ENCODE measurements at places on chromosomes 7 and 10.

- no peak for DNase-seq
Measured at GRCh38 chr7:11538751-11539299, 293.2 kb downstream of the THSD7A start.

DNA sequence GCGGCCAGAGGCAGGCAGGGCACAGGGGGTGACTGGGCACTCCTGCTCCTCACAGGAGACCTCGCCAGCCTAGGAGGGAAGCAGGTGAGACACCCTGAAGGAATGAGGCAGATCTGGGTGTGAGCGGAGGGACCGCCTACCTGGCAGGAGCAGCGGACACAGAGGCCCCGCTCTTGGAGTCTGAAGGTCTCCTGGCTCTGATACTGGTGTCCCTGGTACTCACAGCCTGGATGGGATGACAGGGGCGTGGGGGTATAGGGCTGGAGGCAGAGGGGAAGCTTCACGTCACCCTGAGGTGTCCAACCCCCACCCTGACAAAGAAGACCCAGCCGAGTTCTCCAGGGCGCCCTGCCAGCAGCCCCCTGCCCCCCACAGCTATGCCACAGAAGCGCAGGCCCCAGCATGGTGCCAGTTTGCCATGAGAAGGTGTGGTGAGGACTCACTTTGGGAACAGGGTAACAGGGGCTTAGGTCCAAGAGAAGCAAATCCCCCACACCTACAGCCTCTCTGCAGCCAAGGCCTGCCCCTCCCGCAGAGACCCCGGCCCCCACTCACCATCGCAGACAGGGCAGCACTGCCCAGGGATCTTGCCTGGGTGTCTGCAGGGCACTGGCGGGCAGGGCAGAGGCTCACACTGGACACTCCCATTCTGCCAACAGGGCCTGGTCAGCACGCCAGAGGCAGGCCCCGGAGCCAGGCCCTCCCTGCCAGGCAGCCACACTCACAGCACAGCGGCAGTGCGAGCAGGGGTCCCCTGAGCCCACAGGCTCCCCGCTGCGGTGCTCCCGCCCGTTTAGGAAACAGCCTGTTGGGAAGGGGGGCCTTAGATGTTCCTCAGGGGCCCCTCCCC, 17.0 kb downstream of the KCP start:
- DNase-seq = no peak

GRCh38 chr10:3622427-3622826, 162.6 kb downstream of the KLF6 start:
- DNase-seq = peak; percentile 66

- DNase-seq = no peak
Measured at GRCh38 chr10:30219971-30220751, 128.9 kb downstream of the MTPAP start.

DNA sequence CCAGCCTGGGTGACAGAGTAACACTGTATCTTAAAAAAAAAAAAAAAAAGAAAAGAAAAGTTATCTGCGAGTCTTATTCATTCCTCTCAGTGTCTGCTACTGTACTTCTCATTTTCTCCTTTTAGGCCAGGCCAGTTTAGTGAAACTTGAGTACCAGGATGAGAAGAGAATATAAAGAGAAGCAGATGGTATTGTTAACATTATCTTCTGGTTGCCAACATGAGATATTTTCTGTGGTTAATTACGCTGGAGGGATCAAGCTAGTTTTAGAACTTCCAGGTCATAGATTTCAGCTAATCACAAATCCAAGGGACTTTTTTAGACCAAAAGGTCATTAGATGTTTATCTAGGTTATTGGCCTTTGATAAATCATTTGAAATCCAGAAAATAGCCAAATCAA, 252.6 kb upstream of the SMIM30 start:
- no peak for DNase-seq

GRCh38 chr10:17640331-17640816, 3.6 kb upstream of the STAM start:
- DNase-seq = no peak

- DNase-seq = peak; percentile 40
Measured at GRCh38 chr7:22565315-22565811, 65.4 kb upstream of the STEAP1B start.

GRCh38 chr7:76149847-76150691, 51.6 kb upstream of the SRRM3 start:
- DNase-seq = no peak

GRCh38 chr7:100437150-100438100, 1.1 kb upstream of the PPP1R35 start:
- no peak for DNase-seq

DNA sequence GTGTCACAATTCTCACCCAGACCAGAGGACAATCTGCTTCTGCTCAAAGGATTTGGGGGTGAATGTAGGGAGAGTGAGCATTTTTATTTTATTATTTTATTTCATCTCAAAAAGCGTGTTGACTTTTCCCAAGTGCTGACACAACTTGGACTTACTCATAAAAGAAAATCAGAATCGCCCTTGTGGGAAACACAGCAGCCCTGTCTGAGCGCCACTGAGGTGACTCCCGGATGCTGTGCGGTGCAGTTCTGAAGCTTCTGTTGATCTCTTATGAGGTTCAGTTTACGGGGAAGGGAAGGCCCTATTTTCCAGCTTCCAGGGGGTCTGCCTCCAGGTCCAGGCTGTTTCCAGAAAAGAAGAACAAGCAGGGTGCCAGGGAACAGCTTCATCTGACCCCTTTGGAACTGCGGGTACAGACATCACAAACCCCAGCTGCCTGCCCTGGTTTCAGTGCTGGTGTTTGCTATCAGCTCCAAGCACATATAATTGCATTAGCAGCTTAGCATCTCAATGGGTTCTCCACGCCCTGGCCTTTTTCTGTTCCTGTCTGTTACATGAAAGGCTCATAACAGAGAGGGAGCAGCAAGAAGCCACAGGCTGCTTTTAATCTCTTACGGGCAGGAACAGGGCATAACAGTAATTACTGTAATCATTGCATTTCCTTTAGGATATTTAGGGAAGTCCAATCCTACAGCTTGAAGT, 52.4 kb downstream of the PARP12 start:
- no peak for DNase-seq

DNA sequence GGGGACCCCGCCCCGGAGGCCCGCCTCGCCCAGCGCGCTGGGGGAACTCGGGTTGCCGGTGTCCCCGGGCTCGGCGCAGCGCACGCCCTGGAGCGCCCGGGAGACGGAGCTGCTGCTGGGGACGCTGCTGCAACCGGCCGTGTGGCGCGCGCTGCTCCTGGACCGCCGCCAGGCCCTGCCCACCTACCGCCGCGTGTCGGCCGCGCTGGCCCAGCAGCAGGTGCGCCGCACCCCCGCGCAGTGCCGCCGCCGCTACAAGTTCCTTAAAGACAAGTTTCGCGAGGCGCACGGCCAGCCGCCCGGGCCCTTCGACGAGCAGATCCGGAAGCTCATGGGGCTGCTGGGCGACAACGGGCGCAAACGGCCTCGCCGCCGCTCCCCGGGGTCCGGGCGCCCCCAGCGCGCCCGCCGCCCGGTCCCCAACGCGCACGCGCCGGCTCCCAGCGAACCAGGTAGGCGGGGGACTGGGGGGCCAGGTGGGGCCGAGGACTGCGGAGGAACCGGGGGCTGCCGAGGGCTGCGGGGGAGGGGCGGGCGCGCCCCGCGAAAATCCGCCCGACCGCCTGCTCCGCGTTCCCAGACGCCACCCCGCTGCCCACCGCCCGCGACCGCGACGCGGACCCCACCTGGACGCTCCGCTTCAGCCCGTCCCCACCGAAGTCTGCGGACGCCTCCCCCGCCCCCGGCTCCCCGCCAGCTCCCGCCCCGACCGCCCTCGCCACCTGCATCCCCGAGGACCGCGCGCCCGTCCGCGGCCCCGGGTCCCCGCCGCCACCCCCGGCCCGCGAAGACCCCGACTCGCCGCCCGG, 574 bp downstream of the UTF1 start:
- peak; percentile 14 for DNase-seq

DNA sequence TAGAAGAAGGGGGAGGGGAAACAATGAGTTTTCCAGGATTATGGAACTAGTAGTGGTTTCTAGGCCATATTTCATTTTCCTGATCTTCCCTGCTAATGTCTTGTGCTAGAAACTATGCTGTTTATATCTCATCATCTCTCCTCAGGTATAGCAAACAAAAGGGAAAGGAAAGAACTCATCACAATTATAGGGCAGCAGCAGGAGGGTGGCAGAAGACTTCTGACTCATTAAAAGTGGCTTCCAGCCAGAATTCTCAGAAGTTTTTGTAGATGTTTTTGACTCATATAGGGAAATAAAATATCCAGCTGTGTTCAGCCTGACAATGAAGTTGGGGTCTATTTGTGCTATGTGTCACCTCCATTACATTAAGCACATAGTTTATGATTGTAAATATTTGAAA, 6.5 kb downstream of the AHR start:
- peak; percentile 78 for DNase-seq

DNA sequence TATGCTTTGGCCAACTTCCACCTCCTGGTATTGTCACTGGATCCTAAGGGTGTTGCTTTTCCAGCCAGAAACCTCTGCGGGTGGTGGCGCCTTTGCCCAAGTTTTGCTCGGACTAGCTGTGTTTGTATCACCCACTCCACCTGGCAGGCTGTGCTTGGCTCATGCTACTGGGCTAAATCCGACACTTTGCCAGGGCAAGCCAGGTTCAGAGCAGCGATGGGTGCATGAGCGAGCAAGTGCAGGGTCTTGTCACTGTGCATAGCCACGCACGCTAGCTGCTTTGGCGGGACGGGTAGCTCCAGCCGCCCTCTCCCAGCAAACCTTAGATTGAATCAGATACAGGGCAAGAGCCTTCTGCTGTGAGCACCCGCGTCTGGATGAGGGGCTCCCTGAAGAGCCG, 737.5 kb downstream of the PCDH15 start:
- no peak for DNase-seq

- no peak for DNase-seq
Measured at GRCh38 chr7:117195361-117196029, 127.4 kb downstream of the WNT2 start.

DNA sequence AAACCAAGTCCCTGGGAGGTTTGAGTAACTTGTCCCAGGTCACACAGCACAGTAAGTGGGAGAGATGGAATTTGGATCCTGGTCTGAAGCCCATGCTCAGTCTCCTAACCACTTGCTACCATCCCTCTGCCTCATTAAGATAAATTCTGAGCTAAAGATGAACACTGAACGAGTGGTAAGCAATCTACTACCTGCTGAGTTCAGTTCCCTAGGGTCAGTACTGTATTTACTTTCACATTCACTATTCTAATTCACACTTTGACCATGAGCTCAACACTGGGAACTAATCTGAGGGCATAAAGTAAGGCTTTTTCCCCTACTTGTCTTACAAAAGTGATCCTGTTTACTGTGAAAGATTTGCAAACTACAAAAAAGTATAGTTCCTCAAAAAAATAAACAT, 2.4 kb downstream of the UROS start:
- DNase-seq = no peak

DNA sequence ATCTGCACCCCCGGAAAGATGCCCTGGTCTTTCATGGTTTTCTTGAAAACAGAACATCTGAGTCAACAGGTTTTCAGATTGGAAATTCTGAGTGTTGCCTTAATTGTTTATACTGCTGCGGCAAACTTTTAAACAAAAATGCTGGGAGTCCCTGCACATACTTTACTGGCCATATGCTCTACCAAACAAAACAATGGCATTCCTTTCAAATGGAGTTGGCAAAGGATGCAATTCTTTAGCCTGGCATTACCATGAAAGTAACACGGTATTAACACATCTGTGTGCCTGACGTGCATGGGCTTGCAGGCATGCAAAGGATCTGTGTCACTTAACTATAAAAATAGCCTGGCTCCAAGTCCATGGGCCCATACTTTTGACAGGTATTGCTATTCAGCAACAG, 4.2 kb downstream of the INHBA start:
- DNase-seq = no peak

GRCh38 chr7:130020434-130020833, 30.7 kb downstream of the ZC3HC1 start:
- no peak for DNase-seq

DNA sequence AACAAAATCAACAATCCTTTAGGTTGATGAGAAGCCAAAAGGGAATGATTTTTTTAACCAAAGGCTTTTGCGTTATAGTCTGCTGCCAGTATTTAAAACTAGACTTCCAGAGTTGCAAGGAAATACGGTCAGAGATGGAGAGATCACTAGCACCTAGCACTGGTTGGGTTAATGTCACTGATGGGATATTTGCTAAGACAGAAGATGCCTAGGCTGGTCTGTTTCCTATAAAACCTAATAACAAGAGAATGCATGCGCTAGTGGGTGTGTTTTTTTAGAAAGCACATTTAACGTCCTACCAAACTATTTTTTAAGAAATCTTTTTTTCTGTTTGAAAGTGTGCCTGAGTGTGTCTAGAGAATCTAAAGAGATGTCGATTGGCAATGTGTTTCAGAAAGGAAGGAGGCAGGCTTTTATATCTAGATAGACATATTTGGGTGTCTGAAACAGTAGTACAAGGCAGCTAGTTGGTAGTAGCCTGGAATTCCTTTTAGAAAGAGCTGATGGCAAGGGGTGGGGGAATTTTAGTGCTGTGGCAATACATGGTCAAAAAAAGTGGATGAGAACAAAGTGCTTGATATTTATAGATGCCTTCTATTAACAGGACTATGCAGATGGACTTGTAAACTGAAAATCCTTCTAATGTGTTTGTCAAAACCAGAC, 863 bp downstream of the CALD1 start:
- DNase-seq = no peak

- DNase-seq = peak; percentile 91
Measured at GRCh38 chr10:86710987-86711512, 42.7 kb downstream of the LDB3 start.

DNA sequence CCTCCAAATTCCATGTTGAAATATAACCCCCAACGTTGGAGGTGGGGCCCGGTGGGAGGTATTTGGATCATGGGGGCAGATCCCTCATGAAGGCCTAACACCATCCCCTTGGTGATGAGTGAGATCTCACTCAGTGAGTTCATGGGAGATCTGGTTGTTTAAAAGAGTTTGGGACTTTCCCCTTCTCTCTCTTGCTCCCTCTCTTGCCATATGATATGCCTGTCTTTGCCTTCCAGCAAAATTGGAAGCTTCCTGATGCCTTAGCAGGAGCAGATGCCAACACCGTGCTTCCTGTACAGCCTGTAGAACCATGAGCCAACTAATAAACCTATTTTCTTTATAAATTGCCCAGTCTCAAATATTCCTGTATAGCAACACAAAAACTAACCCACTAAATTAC, 55.7 kb upstream of the CDK1 start:
- no peak for DNase-seq

DNA sequence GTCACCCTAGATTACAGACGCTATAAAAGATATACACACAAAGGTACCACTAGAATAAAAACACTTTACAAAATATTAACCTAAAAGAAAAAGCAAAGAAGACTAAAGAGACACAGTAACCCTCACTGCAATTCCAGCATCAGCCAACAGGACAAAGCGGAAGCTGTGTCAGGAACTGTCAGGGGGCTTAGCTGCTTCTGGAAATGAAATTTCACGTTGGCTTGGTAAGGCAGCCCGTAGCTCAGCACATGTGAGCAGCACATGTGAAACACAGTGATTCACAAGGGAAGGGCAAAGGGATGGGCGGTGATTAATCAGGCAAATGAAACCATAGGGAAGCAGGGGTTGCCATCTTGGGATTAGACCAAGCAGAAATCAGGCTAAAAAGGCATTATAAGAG, 195.4 kb downstream of the MGMT start:
- DNase-seq = no peak

- no peak for DNase-seq
Measured at GRCh38 chr7:40694026-40694809, 559.4 kb downstream of the SUGCT start.
